ENCODE measurements at places on chromosomes 2 and 18.

GRCh38 chr2:80329491-80329890, 24.9 kb upstream of the LRRTM1 start:
- DNase-seq = no peak

GRCh38 chr18:21557607-21558253, 42.8 kb downstream of the ESCO1 start:
- no peak for DNase-seq

GRCh38 chr2:169478339-169478738, 955 bp upstream of the BBS5 start:
- DNase-seq = no peak

- no peak for DNase-seq
Observed at GRCh38 chr18:28584731-28585130, 407.8 kb upstream of the CDH2 start.

- no peak for DNase-seq
Observed at GRCh38 chr2:104852090-104852666, 1.7 kb upstream of the POU3F3 start.

DNA sequence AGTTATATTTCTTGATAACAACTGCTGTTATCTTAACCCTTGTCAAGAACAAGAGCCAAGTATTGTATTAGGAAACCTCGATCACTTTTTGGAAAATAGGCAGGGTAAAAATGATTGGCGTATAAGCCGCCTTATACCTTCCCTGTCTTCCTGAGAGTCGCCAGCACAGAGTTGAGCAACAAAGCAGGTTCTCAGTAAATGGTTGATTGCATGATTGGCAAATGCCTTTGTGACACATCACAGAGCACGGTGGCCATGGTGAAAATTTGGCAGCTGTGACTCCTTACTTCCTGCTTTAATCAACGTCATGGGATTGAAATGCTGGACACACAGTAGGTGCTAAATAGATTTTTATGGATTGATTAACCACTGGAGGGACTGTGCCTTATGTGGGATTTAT, 3.9 kb upstream of the KLHL29 start:
- peak; percentile 76 for DNase-seq
